ENCODE measurements at places on chromosomes 6 and 20.

- no peak for DNase-seq
Measured at GRCh38 chr6:19413323-19413722, 423.8 kb upstream of the ID4 start.

- DNase-seq: no peak
Measured at GRCh38 chr6:41255110-41255509, 27.0 kb downstream of the TREML4 start.

DNA sequence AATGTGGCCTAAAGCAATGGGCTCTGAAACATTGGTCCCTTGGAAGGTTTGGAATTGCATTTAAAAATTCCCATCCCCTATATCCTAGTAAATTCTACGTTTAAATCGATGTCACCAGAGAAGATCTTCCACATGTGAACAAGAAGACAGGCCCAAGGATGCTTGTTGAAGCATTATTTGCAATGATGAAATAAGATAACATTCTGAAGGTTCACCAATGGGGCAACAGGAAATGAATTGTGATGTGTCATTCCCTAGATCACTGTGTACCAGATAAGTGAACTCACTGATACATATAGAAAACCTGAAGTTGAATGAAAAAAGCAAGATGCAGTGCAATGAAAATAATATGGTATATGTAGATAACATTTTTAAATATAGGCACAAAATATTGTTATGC is 464.3 kb upstream of the BTBD3 start:
- no peak for DNase-seq

DNA sequence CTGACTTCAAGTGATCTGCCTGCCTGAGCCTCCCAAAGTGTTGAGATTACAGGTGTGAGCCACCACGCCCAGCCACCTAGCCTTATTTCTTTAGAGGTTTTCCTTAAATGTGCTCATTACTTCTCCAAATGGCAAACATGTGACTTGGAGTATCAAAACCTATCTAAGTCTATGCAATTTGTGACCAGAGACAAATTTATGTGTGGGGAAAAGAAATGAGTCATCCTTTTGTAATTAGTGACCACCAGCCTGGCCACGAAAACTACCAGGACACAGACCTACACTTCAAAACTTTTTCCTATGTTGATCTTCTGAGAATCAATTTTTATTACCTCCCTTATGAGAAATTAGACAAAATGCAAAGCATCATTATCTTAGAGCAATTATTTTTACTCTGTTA is 64.6 kb upstream of the OGFRL1 start:
- DNase-seq: no peak

DNA sequence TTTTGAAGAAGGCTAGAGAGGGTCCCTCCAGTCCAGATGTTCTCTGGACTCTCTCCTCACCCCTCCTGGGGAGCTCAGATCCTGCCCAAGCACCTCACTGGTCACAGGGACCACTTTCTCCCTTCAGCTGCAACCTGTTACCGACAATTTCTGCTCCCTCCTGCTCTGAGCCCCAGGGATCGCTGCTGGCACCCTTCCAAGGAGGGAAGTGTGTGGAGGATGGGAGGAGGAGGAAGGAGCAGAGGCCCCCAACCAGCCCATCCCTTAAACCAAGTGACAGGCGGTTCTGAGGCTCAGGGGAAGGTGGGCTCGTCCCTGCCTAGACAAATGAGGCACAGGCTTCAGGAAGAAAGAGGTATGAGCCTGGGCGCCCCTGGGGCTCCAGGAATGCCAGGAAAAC is 13.9 kb downstream of the PMEPA1 start:
- no peak for DNase-seq

GRCh38 chr6:35633579-35634089 is 55.1 kb downstream of the FKBP5 start:
- no peak for DNase-seq

DNA sequence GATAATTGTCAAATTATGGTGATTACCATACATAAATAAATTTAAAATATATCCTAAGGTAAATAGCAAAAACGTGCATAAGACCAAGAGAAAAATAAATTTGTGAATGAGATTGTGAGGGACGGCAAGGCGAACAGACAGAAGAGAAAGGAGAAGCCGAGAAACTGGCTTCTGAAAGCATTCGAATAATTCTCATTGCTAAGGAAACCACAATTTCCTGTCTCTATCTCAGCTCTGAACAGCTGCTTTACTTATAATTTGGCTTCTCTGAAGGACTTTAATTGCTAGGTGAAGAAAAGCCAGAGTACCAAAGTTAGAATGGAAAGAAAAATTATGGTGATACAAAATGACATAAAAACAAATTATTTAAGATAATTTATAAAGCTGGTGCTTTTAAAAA is 79.0 kb upstream of the RGS17 start:
- DNase-seq: no peak

GRCh38 chr6:133587546-133588160 is 301.3 kb upstream of the TCF21 start:
- no peak for DNase-seq

- DNase-seq: no peak
Measured at GRCh38 chr6:36867471-36868224, 7.0 kb downstream of the PPIL1 start.

DNA sequence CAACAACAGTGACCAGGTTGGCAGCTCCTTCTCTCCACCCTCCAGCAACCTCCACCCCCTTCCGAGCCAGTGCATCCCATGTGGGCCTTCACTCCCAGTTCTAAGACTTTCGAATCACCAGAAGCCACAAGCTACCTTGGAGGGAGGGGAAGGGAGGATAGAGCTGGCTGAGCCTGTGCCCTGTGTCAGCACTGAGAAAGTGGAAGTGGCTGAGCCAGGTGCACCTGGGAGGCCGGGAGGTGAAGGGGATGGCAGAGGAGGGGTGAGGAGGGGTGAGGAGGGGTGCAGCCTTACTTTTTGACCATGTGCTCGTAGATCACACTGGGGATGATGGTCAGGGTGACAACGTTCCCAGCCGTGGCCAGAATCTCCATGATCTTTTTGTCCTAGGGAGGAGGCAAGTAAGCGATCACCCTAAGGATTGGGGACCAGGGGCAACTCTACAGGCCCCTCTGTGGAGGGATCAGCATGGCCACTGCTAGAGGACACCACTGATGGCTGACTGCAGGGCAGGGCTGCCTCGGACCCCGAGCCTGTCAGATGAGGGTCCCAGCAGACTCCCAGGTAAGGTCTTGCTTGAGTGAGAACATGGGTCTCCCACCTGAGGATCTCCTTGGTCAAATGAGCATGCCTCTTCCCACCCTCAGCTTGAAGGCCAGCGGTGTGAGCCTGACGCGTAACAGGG is 18.3 kb downstream of the SDCBP2 start:
- no peak for DNase-seq

DNA sequence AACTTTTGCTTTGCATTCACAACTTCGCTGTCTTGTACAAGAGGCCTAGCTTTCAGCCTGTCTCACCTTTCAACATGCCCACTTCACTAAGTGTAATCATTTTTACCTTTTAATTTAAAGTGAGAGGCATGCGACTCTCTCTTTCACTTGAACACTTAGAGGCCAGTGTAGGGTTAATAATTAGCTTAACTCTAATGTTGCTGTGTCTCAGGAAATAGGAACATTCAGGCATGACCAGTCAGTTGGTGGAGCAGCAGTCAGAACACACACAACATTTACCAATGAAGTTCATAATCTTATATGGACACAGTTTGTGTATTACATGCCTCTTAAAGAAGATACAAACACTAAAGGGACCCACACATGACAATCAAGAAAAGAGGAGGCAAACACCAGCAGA is 47.6 kb downstream of the HTR1B start:
- no peak for DNase-seq

DNA sequence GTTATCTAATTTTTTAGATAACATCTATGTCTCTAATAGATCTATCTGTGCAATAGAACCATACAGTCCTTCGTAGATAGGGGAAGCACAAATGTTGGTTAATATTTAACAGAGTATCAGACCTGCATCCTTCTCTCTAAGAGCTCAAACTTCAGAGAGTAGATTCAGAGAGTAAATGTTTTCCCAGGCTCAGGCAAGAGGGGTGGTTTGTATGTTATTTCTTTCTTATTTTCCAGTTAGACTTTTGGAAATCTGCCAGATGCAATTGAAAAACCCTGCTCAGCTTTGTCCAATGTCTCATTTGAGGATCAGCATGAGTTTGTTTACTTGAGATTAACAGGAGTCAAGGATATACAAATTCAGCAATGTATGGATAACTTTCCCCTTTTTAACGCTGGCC is 361.9 kb downstream of the BCKDHB start:
- no peak for DNase-seq

DNA sequence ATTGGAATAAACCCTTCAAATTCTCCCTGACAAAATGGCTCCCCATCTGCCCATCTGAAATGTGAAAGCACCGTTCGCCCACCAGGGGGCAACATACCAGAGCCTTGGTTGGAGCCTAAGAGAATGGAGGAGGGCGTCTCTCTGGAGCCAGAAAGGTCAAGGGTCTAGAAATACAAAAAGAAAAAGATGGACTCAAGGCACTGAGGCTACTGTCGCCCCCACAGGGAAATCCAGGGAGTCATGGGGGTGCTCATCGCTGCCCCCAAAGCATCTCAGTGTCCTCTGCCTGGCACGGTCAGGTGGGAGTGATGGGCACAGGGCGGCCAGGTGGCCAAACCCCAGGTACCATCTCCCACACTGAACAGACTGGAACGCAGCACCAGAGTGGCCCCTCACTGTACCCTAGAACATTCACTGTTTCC is 136.3 kb downstream of the ZMYND8 start:
- DNase-seq: peak; percentile 33

- no peak for DNase-seq
Measured at GRCh38 chr6:106659859-106660258, 30.5 kb downstream of the QRSL1 start.

GRCh38 chr6:90294614-90294988 is 2.0 kb downstream of the BACH2 start:
- no peak for DNase-seq

- no peak for DNase-seq
Measured at GRCh38 chr6:147933224-147933623, 409.4 kb upstream of the SASH1 start.

DNA sequence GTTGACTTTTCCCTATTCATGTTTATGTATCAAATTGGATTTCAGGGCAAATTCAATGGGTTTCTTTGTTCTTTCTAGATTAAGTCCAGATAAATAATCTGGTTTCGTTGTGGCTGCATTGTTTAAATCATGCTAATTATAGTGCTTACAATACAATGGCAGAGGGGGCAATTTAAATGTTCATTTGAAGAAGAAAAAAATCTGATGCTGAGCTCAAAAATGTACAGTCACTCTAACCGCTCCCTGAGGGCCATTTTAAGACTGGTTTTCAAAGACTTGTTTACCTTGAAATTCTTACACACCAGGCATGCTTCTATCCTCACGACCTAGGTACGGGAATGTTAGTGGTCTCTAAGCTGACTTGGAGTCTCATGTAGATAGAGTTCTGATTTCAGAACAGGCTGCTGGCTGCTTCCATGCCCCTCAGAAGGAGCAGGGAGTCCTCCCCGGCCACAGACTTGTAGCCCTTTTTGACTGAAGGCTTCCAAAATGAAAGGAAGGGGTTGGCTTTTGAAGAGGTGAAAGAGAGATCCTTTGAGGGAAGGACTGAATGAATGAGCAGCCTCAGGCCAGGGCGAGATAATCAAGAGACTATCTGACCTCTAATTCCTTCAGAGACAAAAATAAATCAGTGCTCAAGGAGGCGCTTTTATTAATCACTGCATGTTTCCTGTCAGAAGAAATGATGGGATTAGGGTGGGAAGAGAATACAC is 86.1 kb upstream of the ZNF217 start:
- DNase-seq: no peak

- no peak for DNase-seq
Measured at GRCh38 chr6:157893238-157893637, 70.2 kb downstream of the SNX9 start.

GRCh38 chr6:19851241-19852089 is 14.3 kb downstream of the ID4 start:
- no peak for DNase-seq

- peak; percentile 41 for DNase-seq
Measured at GRCh38 chr6:28673787-28674671, 148.3 kb downstream of the GPX5 start.

- no peak for DNase-seq
Measured at GRCh38 chr20:43723735-43724134, 3.1 kb downstream of the GTSF1L start.

- no peak for DNase-seq
Measured at GRCh38 chr20:40197691-40198090, 491.3 kb downstream of the MAFB start.

GRCh38 chr6:30357678-30358540 is 13.0 kb downstream of the RPP21 start:
- DNase-seq: no peak

GRCh38 chr6:43298565-43299337 is 691 bp downstream of the SLC22A7 start:
- no peak for DNase-seq

GRCh38 chr6:64224819-64225218 is 589.2 kb downstream of the PHF3 start:
- DNase-seq: no peak

DNA sequence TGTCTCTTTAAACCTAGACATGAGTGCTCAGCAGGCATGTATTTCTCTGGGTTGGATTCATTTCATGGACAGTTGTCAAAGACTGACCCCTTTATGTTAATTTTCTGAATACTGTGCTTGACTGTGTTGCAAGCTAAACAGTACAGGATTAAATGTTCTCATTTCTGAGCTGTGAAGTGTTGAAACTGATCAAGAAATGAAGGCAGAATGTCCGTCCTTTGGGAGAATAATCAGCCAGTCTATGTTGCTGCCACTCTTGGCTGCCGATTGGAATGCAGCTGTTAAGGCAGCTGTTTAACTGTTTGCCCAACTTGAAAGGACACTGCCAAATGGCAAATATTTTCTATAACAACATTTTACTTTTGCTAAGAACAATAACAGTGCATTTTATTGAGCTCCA is 87.3 kb downstream of the CEP57L1 start:
- no peak for DNase-seq

DNA sequence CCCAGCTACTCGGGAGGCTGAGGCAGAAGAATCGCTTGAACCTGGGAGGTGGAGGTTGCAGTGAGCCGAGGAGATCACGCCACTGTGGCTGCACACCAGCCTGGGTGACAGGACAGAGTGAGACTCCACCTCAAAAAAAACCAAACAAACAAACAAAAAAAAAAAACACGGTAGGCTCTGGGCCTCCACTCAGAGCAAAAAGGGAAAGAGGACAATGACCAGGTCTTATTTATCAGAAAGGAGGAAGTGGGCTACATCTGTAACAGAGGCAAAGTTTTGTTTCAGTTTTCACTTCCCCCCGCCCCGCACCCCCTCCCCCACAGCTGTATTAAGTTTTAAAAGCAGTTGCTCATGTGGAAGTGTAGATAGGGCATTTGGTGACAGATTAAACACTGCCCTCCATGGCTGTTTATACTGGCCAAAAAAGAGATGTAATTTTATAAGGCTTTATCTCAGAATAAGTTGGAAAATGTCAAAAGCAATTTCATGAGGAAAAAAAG is 114.6 kb downstream of the RCAN2 start:
- no peak for DNase-seq

GRCh38 chr6:3848380-3848779 is 793 bp upstream of the FAM50B start:
- DNase-seq: no peak

DNA sequence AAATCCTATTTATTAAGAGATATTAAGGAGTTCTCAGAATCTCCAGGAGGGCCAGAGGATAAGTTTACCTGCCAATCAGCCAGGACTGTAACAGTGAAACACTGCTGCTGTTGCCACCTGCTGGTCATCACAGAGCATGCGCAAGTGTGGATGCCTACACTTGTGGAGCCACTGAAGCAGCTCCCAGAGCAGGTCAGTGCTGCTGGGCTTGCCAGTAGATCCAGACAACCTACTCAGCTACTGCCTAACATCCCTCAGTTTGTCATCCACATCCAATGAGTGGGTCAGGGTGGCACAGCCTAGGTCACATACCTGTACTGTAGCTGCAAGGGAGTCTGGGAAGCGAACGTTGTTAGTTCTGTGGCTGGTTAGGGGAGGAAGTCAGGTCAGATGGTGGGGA is 18.3 kb upstream of the NHSL1 start:
- peak; percentile 55 for DNase-seq
